EL (cell line): ENCODE measurements at places on chromosomes 11 and 22.

- no peak for DNase-seq
Measured at GRCh38 chr22:38761202-38762162, 5.7 kb upstream of the SUN2 start.

- no peak for DNase-seq
Measured at GRCh38 chr11:127733552-127733951, 733.0 kb upstream of the KIRREL3 start.

DNA sequence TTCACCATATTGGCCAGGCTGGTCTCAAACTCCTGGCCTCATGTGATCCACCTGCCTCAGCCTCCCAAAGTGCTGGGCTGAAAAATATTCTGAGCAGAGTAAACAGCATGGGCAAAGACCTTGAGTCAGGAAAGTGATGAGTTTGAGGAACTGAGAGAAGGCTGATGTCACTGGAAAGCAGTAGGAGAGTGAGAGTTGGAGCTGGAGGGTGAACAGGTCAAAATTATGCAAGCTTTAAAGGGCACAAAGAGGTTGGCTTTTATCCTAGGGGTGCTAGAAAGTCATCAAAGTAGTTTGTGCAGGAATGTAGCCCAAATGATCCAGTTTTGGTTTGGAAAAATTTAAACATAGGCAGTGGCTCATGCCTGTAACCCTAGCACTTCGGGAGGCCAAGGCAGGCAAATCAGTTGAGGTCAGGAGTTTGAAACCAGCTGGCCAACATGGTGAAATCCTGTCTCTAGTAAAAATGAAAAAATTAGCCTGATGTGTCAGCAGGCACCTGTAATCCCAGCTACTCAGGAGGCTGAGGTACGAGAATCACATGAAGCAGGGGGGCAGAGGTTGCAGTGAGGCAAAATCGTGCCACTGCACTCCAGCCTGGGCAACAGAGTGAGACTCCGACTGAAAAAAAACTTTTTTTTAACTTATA, 44.7 kb upstream of the CXCR5 start:
- no peak for DNase-seq

- DNase-seq: peak; percentile 70
Measured at GRCh38 chr11:26974069-26974783, 19.7 kb upstream of the FIBIN start.

DNA sequence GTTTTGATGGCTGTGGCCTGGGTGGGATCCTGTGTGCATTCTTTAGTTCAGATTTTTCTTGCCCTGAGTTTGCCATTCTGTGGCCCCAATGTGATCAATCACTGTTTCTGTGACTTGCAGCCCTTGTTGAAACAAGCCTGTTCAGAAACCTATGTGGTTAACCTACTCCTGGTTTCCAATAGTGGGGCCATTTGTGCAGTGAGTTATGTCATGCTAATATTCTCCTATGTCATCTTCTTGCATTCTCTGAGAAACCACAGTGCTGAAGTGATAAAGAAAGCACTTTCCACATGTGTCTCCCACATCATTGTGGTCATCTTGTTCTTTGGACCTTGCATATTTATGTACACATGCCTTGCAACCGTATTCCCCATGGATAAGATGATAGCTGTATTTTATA, 620 bp downstream of the OR4C16 start:
- no peak for DNase-seq

DNA sequence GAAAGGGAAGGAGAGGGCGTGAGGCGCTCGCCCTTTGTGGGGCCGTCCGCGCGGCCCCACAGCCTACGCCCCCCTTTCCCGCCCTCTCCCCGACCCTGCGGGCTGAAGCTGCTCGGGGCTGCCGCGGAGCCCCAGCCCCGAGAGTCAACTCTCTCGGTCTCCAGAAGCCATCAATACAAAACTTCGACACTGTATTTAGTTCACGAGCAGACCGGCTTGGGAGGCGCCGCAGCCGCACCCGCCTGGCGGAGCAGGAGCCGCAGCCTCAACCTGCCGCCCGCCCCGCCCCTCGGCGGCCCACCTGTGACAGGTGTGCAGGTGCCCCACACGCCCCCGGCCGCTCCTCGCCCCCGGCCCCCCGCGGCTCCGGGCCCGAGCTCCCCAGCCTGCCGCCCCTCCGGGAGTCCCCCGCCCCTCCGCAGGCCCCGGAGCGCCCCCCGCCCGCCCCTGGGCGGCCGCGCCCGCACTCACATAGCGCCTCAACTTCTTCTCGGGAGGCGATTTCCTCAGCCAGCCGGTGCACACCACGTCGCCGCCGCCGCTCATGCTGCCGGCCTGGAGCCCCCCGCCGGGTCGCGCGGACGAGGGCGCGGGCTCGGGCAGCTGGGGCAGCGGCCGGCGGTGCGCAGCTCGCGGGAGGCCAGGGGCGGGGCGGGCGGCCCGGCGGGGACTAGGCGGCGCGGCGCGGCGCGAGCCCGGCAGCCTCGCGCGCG, at the start of gene GAB2:
TSS of gene GAB2 (minus strand) at position 646 of the 713 bp plus-strand sequence. CDS start at position 546, 100 bp downstream.
- no peak for DNase-seq

GRCh38 chr11:108958368-108959104, 293.7 kb downstream of the DDX10 start:
- DNase-seq: peak; percentile 84

DNA sequence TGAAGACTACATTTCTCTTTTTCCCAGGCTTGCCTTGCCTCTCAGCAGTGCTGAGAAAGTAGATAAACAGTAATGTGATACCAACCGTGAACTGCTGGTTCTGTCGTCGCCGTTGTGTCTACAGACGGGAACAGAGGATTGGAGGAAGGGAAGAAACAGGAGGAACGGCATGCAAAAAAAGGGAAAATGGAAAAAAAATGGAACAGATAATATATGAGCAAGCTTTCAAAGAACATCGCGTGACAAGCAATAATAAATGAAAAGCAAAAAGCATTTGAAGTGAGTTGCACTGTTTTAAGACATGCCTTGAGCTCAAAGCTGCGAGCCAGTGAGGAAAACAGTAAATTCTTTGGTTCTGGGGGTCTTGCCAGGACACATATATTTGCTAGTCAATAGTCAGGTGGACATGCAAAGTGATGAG, 305.9 kb downstream of the CADM1 start:
- DNase-seq: no peak

DNA sequence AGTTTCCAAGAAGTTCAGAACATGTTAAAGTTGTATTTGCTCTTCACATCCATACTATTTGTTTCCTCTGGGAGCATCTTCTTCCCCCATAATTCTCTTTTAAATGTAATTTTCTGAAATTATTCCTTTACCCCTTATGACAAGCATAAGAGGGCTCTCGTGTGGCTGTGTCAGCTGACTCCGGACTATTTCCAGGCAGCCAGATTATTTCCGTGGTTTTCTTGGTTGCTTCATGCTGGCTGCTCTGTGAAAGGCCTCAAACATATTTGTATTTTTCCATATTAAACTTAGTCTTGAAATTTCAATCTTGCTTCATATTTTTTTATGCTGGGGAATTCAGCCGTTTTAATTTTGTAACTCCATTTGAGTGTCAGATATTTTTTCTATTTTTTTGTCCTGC, 2.8 kb upstream of the MMP1 start:
- no peak for DNase-seq

- DNase-seq: no peak
Measured at GRCh38 chr11:118688851-118689502, 9.5 kb upstream of the TREH start.

- no peak for DNase-seq
Measured at GRCh38 chr22:47207846-47208554, 445.6 kb downstream of the TBC1D22A start.

DNA sequence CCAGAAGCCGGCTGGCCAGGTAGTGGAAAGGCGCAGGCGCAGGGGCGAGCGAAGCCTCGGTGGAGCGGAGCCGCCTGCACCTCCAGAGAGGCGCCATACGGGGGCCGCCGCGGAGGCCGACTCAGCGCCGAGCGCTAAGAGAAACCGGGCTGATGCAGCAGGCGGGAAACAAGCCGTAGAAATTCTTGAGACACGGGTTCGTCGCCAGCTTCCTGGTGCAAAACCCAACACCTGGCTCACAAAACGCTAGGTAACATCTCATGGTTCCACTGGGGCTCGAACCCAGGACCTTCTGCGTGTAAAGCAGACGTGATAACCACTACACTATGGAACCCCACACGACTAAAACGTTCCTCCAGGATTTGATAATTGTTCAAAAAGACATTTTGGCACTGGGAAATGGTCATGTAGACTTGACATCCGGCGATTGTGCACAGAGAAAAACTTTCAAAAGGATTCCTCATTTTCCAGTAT, 39.1 kb downstream of the OR4D9 start:
- peak; percentile 96 for DNase-seq

GRCh38 chr22:38456841-38457699, 2.1 kb upstream of the KCNJ4 start:
- no peak for DNase-seq

DNA sequence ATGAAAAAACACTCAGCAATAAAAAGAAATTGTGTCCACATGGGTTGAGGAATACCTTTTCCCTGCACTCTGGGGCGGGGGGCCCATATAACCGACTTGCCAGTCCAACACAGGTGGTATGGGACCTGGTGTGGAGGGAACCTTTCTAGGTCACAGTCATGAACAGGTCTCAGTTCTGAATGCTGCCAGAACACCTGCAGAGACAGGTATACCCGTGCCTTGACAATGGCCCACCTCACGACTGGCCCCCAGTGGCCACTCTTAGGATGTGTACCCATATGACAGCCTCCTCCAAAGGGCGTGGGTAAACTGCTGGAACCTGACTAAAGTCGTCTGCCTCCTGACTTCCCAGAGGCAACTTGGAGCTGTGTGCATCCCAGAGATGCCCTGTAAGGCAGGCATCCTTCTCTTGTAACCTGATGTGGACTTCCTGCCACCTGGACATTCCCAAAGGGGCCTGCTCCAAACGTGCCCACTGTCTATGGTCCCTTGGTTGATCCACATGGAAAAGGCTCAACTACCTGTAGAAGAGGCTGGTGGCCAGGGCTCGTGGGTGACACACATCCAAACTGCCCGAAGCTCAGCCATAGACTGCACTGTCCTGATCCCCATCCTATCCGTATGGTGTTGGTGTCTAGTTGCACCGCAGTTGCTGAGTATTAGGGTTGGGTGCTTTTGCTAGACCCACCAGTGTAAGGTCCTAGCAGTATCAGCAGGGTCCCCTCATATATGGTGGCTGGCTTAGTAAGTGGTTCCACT, 859.3 kb downstream of the BRD1 start:
- DNase-seq: no peak

- DNase-seq: no peak
Measured at GRCh38 chr11:124474079-124474478, 28.6 kb upstream of the OR8B8 start.

- no peak for DNase-seq
Measured at GRCh38 chr11:10287140-10287539, 6.9 kb downstream of the SBF2 start.

GRCh38 chr22:44080936-44081861, 57.1 kb downstream of the PARVB start:
- peak; percentile 61 for DNase-seq

- no peak for DNase-seq
Measured at GRCh38 chr11:45322891-45323600, 36.9 kb upstream of the SYT13 start.

- DNase-seq: no peak
Measured at GRCh38 chr22:48579043-48579927, 1248.4 kb downstream of the BRD1 start.

DNA sequence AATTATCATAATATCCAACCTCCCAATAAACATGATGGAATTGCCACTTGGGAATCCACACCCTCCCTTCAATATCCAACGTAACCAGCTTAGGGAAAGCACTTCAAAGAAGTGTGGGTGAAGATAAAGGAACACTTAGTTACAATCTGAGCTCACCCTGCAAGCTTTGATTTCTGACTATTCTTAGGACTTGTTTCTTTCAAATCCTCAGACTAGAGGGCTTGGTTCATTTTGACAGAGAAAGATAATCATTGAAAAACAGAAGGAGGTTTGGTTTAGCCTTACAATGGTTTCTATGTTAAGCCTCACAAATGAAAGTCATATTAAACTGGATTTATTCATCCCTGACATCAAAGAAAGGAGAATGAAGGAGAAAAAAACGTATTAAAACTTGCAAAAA, 57.9 kb upstream of the SYT13 start:
- DNase-seq: no peak

- DNase-seq: no peak
Measured at GRCh38 chr11:76793391-76794291, 10.5 kb downstream of the TSKU start.

GRCh38 chr22:41231369-41231768, 9.4 kb downstream of the CHADL start:
- DNase-seq: no peak
